ENCODE measurements at places on chromosomes 4 and X.
A peak's percentile ranks its signal among the peaks of the same experiment; 100 is the strongest.

GRCh38 chr4:118585015-118585414, 100.2 kb upstream of the METTL14 start:
- DNase-seq = no peak

DNA sequence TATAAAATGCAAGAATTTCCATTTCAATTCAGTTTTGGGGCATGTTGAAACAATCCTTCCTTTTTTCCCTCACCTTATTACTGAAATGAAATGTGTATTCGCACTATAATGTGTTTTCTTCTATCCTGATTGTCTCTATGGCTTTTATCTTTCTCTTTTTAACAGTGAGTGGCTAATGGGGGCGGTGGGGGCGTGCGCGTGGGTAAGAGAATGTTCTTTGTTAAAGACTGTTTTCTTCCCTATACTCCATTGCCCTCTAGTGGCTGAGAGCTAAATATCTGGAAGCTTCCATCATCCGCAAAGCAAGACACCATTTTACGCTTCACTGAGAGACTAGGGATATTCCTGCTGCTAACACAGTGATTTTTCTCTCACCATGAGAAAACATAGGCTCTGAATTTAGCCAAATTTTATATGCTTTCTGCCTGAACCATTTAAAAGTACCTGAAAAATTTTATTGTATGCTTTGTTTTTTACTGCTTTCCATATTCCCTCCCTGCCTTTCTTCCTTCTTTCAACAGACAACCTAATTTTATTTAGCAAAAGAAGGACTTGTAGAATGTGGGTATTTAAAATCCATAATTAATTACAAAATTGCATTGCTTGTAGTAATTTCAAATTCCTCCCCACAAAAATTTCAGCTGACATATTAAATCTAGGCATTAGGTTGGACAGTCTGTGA, 194.0 kb downstream of the GASK1B start:
- DNase-seq = peak; percentile 72

DNA sequence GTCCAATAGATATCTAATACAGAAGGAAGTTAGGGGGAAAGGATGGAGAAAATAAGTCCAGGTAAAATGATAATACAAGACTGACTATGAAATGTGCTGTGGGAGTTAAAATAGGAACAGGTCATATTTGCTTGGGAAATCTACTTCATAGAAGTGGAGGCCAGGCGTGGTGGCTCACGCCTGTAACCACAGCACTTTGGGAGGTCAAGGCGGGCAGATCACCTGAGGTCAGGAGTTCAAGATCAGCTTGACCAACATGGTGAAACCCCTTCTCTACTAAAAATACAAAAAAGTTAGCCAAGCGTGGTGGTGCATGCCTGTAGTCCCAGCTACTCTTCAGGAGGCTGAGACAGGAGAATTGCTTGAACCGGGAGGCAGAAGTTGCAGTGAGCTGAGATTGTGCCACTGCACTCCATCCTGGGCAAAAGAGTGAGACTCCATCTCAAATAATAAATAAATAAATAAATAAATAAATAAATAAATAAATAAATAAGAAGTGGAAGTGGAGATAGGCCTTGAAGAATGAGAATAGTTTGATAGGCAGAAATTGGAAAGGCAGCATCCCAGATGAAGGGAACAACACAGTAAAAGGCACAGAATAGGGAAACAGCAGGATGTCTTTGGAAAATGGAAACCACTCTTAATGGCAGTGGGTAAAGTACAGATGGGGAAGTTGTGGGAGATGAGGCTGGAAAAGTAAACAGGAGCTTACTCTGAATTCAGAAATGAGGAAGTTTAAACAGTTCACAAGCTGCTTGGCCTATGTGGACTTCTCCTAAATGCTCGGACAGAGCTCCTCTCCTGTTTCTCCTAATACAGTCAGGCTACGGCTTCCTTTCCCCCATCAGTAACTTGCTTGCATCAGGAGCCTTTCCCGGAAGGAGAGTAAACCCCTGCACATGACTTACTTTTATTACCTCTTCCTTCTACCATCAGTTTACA, 15.1 kb upstream of the GK start:
- no peak for DNase-seq

- no peak for DNase-seq
Observed at GRCh38 chrX:38896724-38897298, 95.6 kb downstream of the MID1IP1 start.

GRCh38 chrX:56569378-56570057, 6.1 kb downstream of the UBQLN2 start:
- DNase-seq = no peak

DNA sequence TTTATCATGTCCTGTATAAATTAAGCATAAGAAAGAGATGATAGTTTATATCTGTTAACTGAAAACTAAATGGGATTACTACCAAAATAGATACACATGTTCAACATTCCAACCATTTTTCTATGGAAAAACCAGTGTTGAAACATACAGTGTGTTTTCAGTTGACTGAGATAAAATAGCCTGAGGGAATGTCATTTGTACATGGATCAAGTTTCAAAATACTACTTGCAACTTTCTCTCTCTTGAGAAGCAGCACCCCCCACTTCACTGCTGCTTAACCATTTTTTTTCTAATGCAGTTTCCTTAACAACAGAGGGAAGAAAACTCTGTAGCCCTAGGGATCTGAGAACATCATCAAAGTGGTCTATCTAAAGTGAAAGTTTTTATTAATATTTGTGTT, 70.8 kb downstream of the NPNT start:
- DNase-seq = peak; percentile 81

Measured in fibroblast of skin of abdomen (primary cell).